ENCODE measurements at places on chromosomes 5 and 9.

- DNase-seq, result no peak
These were observed 52.1 kb upstream of the ERBIN start for GRCh38 chr5:65874241-65874640.

GRCh38 chr9:73773896-73774295, 622.2 kb downstream of the ANXA1 start:
- DNase-seq, result no peak

GRCh38 chr5:124708086-124708485, 38.4 kb downstream of the ZNF608 start:
- DNase-seq, result no peak

GRCh38 chr5:9630251-9630650, at the start of gene TAS2R1:
Gene TAS2R1, minus strand, starts transcription at chr5:9630351. Its CDS starts 319 bp downstream, at chr5:9630032.
- no peak for DNase-seq

DNA sequence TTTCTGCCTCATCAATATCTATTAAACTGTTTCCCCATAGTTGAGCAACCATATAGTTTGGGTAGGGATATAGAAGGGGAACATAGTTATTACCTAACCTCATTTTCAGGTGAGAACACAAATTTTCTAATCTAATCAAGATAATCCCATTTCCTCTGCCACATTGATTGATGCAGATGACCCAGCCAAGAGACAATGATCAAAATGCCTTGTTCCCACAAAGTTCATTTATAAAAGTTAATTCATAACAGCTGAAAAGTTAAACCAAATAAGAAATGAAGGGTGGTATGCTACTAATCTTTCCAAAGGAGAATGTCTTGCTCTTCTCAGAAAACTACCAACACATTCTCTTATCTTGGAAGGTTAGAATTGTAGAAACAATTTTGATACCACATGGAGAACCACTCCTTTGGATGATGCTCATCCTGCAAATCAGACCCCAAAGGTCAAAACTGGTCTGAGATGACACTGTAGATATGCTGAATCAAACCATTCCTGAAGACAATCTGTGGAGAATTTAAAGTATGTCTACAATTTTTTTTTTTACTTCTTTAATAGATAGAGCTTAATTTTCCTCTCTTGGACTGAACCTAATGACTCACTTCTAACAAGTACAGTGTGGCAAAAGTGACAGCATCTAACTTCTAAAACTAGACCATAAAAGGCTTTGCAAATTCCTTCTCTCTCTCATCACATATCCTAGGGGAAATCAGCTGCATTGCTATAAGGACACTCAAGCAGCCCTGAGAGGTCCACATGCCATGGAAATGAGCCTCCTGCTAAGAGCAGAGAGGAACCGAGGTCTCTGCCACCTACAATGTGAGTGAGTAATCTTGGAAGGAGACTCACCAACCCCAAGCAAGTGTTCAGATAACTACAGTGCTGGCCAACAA, 586.7 kb upstream of the TUSC1 start:
- DNase-seq, result no peak

- DNase-seq, result no peak
These were observed 48.5 kb downstream of the ADAMTS19 start for GRCh38 chr5:129508606-129509005.

- DNase-seq, result no peak
These were observed 150.2 kb downstream of the TRIM32 start for GRCh38 chr9:116837018-116837989.

All from T-helper 2 cell (primary cell).